NCI-H1436 (cell line): ENCODE measurements at places on chromosomes 11 and 22.

DNA sequence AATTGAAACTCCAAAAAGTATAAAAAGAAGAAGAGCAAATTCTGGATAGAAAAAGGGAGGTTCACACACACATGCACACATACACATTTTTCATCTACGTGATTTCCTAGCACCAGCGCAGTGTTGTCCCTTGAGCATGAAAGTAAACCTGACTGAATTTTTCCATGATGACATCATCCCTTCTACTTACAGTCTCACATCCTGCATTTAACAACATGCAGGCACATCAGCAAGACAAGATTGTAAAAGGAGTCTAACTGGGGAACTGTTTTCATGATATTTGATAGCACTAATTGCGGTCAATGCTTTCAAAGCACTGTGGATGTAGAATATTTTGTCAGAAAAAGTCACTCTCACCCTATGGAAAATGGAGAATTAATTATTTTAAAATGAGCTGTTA, 36.6 kb downstream of the GAS2 start:
- DNase-seq = peak; percentile 0

GRCh38 chr11:111520560-111520959, 6.0 kb downstream of the HOATZ start:
- DNase-seq = no peak

GRCh38 chr11:3904228-3904627, 48.8 kb downstream of the STIM1 start:
- no peak for DNase-seq

DNA sequence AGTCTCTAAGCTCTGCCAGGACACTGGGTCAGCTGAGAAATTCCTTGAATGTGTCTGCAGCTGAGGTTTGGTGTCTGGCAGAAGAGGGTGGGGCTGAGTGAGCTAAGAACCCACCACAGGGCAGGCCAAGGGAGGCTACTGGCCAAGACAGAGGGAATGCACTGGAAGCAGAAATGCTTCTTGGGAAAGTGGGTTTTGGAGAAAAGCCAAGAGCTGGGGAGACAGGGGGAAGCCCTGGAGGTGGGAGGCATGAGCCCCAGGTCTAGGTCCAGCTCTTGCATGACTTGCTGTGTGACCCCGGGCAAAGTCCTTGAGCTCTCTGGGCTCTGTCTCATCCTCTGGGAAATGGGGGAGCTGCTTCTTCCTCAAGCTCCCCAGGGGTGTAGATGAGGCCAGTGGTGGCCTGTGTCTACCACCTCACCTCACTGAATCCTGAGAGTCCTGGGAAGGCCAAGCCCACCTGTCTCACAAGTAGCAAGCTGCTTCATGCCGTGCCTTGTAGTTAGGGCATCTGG, 2.3 kb downstream of the MMP11 start:
- no peak for DNase-seq

- no peak for DNase-seq
These were observed 75.1 kb downstream of the PRR5L start for GRCh38 chr11:36371181-36371580.

DNA sequence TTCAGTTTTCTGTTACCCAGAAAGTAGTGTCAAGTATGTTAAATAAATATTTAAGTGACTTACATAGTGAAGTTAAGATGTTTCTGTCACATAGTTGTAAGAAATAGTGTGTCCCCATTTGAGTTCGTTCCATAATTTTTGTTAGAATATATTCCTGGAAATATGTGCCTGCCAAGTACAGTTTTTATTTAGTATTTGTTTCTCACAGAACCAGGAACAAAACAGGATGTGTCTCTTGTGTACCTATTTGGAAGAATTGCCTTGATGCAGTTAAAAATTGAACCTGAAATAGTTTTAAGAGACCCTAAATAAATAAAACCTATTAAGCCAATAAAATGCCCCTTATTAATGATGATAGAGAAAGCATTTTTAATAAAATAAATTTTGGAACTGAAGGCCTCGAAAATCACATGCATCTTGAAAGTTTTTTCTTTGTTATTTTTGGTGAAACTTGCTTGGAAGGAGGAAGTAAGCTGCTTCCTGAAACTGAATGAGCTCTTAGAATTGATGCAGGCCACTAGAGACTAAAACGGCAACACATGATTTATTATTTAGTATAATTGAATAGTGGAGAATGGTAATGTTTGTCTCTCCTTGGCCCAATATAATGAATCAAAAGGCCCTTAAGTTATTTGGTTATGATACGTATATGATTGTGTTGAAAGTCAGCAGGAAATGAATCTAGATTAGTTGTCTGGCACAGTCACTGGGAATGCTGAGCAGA, 55.9 kb downstream of the SWAP70 start:
- no peak for DNase-seq

GRCh38 chr11:26828288-26828687, 106.4 kb upstream of the SLC5A12 start:
- DNase-seq = no peak

- no peak for DNase-seq
These were observed 133.3 kb upstream of the PARVA start for GRCh38 chr11:12243911-12244550.

DNA sequence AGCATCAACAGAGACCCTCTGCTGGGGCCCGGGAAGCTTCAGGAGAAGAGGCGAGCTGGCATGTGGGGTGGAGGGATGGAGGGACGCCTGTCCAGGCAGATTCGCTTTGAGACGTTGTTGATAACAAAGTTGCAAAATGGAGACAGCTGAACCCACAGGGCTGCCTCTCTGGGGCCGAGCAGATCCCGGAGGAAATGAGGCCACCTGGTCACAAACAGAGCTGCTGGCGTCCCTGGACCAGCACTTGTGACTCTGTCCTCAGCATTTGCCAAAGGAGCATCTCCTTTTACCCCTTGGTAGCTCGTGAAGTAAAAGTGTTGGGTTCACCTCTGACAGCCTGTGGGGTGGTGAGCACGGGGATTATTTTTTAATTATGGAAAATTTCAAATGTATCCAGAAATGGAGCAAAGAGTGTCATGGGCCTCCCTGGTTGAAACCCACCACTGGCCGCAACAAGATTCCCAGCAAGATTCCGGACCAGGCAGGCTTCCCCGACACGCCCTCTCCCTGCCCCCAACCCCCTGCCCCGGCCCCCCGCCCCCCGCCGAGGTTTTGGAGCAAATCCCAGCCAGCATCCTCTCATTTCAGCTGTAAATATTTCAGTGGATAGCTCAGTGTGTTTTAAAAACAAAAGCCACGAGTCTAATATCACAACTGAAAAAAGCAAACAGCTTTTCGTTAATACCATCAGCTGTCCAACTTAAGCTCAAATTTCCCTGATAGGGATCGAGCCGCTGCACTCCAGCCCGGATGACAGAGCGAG, 20.3 kb downstream of the GRAMD4 start:
- DNase-seq = no peak

- DNase-seq = no peak
These were observed 24.2 kb upstream of the ACAT1 start for GRCh38 chr11:108097179-108097578.

- no peak for DNase-seq
These were observed 7.5 kb downstream of the TSPAN4 start for GRCh38 chr11:849951-850774.

- DNase-seq = no peak
These were observed 29.0 kb downstream of the ANKRD42 start for GRCh38 chr11:83222499-83222898.

GRCh38 chr11:83473743-83474142, 187.6 kb upstream of the CCDC90B start:
- no peak for DNase-seq

DNA sequence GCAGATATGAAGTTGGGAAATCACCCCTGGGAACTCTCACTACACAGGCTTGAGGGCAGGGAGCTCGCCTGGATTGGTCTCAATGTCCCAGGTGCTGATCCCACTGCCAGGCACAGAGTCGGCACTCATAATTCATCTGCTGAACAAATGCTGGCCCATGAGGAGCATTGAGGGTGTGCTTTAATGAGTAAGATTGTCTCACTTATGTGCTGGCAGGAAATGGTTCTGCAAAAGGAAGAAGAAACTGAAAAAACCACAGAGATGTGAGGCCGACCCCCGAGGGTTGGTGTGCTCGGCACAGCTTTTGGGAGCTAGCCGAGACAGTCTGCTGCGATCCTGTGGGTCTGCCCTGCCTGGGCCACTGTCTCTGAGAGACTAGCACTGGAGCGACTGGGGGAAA, 9.4 kb downstream of the PLAAT2 start:
- DNase-seq = no peak

- DNase-seq = no peak
These were observed 352 bp downstream of the C22orf23 start for GRCh38 chr22:37953062-37953436.

- no peak for DNase-seq
These were observed 71.9 kb downstream of the MICAL2 start for GRCh38 chr11:12182302-12182675.

- DNase-seq = no peak
These were observed 864.3 kb downstream of the TBC1D22A start for GRCh38 chr22:47626428-47627390.

GRCh38 chr22:21982338-21982965, at the start of gene TOP3B:
Gene TOP3B, minus strand, starts transcription at chr22:21982787. Its CDS starts 7,078 bp downstream, at chr22:21975709.
- DNase-seq = peak; percentile 82

DNA sequence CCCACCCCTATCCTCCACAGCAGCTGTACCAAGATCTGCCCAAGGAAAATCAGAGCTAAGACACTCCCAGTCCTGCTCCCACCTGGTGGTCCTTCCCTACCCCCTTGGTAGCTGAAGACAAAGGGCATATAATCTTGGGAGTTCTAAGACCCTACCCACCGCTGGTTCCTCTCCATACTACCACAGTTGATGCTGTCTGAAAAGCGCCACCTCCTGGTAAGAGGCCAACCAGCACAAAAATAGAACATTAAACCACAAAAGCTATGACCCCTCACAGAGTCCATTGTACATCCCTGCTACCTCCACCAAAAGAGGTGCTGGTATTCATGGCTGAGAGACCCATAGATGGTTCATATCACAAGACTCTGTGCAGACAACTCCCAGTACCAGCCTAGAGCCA, 161.5 kb upstream of the ARHGAP42 start:
- no peak for DNase-seq

DNA sequence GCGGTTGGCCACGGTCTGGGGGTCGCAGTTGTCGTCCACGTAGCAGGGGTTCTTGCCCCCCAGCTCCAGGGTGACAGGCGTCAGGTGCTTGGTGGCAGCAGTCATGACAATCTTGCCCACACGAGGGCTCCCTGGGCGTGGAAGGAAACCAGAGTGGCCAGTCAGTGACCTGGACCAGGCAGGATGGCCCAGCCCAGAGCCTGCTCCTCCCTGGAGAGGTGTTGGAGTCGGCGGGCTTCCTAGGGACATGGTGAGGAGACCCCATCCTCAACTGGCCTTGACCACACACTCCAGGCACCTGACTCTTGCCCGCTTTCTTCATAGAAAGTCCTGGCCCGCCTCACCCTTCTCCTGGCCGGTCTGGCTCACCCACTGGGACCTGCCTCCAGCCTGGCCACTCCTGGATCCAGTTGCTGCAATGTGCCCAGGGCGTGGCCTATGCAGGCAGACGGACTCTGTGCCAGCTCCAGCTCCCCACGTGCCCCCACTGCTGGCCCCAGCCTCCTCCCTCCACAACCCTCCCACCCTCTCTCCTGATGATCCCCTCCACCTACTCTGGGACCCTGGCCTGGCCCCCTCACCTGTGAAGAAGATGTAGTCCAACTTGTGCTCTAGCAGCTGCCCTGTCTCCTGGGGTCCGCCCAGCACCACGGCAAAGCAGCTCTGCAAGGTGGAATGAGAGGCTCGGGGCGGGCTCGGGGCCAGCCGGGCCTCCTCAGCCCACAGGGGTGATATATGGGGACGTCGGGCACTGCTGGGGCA, 8.7 kb downstream of the ALDH3B2 start:
- no peak for DNase-seq

DNA sequence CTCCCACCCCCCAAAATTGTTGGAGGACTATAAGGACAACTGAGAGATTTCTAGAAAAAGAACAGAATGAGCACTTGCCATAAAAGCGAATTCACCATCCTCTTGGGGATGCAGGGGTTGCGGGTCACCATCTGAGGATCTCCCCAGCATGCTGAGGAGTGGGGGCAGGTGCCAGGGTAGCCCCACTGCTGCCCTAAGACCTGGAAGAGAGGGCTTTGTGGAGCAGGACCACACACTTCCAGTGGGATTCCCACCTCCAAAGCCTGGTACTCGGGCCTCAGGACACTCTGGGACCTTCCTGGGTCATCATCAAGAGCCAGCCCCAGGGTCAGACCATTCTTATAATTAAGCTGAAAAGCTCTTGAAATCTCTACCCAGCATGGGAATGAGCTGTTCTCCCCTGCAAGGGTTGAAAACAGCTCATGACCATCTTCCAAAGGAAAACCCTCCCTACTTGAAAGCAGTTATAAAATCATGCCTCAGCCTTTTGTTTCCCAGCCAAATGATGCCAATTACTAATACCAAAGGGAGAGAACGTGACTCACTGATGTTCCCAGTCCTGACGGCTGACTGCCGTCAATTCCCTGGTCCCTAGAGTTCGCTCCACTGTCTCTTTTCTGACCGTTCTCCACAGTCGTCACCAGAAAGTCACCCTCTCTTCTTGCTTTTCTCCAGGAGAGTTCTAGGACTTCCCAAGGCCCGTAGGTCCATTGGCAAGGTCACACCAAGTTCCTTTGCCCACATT, 76.8 kb upstream of the CREB3L1 start:
- DNase-seq = no peak
